HL-60 (cell line): ENCODE measurements at places on chromosomes 11 and 22.

- no peak for DNase-seq
Measured at GRCh38 chr22:40626851-40627250, 9.7 kb downstream of the MRTFA start.

DNA sequence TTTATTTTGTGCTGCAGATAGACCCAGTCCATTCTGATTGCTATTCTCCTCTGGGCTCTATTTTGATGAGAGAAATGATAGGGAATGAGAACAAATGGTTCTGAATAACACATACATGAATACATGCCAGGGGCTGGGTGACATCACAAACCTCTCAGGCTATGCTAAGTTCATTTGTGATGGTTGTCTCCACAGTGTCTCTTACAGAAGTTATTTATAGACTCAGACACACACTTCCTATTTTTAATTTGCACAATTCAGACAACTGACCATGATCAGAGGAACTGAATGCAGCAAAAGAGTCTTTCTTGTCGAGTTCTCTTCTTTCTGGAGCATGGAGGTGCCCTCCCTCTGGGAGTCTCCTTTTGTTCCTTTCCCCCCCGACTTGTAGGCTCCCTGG lies 991.7 kb downstream of the OPCML start:
- peak; percentile 9 for DNase-seq

GRCh38 chr11:28739489-28740280 lies 631.5 kb downstream of the METTL15 start:
- DNase-seq: no peak

GRCh38 chr22:20096574-20097420 lies 16.8 kb downstream of the DGCR8 start:
- no peak for DNase-seq

DNA sequence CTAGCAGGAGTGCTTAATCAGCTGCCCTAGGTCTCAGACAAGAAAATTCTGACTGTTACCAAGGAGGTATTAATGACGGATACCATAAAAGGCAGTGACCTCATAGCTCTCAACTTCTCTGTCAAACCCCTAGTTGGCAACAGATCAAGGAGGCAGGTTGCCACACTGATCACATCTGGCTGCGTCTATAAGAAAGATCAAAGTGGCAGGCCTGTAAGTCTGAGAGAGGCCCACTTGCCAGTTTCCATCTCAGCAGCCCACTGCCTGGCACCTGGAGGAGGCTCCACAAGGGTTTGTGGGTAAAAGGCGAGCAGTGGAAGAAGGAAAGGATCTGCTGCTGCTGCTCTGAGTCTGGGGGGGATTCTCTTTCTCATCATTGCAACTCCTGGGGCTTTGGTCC lies 239.6 kb upstream of the MPPED2 start:
- no peak for DNase-seq

DNA sequence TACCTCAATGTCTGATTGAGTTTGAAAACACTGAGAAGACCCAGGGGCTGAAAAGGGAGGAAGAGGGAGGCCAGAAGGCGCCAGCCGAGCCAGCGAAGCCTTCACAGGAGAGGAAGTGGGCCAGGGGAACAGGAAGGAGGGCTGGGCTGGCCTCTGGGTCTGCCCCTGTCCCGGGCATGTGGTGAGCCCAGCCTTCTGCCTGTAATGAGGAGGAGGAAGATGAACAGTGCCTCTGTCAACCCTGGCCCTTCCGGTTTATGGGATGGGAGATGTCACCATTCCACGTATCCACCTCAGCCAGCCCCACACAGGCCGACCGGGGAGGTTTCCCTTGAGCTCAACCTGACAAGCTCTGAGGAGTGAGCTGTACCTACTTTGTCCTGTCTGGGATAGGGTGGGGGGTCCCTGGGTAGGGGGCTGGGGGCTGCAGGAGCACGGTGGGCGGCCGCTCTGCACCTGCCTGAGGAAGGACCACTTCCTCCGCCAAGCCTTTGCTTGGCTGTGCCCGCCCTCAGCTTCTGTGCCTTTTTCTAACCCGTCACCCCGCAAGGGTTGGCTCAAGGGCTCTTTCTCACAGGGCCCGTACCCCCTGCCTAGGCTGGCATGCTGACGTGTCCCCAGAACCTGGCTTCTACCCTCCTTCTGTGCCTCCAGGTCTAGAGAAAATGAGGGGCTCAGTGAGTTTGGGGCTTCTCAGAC lies 2.0 kb downstream of the PARVG start:
- peak; percentile 96 for DNase-seq

- DNase-seq: no peak
Measured at GRCh38 chr11:21059879-21060278, 390.5 kb downstream of the NELL1 start.

DNA sequence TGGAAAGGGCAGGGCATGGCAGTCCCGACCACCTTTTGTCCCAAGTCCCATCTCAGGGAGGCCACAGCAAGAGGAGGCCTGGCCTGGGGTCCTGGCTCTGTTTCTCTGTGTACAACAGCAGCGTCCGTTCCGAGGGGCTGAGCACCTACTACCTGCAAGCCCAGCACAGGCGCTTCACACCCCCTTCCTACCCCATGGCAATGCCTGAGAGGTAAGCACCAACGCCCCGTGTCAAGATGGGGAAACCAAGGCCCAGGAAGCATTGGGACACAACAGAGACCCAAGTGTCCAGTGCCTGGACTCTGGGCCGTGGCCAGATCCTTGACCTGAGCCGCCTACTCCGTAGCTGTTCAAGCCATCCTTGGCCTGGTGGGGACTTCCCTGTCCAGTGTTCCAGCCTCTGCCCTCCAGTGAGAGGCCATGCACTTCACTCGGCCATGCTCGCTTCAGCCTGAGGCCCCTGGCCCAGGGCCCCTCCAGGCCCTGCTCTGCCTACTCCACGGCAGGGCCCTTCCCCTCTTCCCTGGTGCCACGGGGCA lies 14.3 kb upstream of the TCF20 start:
- no peak for DNase-seq

GRCh38 chr22:24432059-24432853 lies 4.9 kb downstream of the ADORA2A start:
- DNase-seq: no peak

- no peak for DNase-seq
Measured at GRCh38 chr11:22193348-22194051, 615 bp downstream of the ANO5 start.

- DNase-seq: no peak
Measured at GRCh38 chr11:117855186-117855845, 21.1 kb downstream of the FXYD6 start.

DNA sequence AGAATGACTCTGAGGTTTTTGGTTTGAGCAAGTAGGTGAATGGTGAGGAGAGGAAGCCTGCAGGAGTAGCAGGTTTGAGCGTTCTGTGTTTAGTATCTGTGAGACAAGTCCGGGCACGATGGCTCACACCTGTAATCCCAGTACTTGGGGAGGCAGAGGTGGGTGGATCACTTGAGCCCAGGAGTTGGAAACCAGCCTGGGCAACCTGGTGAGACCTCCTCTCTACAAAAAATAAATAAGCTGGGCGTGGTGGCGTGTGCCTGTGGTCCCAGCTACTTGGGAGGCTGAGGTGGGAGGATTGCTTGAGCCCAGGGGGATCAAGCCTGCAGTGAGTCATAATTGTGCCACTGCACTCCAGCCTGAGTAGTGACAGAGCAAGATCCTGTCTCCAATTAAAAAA lies 9.7 kb upstream of the CENATAC start:
- DNase-seq: no peak

GRCh38 chr11:75063741-75064314 lies 32.8 kb downstream of the OR2AT4 start:
- no peak for DNase-seq

DNA sequence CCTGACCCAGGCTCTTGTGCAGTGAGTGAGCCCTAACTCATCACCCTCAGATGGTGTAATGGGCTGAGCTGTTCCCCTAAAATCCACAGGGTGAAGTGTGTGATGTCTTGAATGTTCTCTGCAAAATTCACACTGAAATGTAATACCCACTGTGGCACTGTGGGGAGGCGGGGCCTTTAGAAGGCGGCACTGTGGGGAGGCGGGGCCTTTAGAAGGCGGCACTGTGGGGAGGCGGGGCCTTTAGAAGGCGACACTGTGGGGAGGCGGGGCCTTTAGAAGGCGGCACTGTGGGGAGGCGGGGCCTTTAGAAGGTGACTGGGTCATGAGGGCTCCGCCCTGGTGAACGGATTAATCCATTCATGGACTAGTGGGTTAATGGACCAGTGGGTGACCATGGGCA lies 33.0 kb downstream of the CHID1 start:
- peak; percentile 16 for DNase-seq

DNA sequence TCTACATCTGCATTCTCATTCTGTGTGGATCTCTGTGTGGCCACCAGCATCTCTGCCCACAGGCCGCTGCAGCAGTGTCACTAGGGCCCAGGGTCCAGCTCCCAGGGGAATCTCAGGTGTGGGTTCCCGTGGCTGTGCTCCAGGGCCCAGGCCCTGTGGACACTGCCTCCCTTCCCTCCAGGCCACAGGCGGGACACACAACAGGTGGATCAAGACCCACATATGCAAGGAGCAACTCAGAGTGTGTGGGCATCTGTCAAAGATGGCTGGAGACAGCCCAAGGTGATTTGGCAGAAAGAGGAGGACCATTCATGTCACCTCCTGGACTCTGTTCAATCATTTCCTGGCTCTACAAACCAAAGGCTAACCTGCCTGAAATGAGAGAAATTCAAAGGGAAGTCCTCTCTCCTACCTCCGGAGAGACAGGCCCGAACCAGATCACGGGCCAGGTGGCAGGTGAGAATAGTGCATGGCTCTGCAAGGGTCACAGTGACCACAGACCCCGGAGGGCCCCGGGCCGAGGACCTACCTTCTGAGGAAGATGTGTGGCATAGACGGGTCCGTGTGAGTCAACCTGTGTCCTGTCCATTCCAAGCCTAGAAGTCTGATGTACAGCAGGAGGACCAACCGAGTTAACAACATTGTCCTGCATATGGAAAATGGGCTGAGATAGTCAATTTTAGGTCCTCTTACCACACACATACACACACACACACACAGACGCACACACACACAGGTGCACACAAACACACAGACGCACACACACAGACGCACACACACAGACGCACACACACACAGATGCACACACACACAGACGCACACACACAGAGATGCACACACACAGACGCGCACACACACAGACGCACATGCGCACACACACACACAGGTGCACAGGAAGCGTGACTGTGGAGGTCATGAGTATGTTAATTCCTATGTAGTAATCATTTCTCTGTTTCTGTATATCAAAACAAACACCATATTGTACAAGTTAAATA lies 1068.5 kb downstream of the BRD1 start:
- no peak for DNase-seq

- DNase-seq: no peak
Measured at GRCh38 chr22:39999144-39999757, 4.5 kb downstream of the FAM83F start.

DNA sequence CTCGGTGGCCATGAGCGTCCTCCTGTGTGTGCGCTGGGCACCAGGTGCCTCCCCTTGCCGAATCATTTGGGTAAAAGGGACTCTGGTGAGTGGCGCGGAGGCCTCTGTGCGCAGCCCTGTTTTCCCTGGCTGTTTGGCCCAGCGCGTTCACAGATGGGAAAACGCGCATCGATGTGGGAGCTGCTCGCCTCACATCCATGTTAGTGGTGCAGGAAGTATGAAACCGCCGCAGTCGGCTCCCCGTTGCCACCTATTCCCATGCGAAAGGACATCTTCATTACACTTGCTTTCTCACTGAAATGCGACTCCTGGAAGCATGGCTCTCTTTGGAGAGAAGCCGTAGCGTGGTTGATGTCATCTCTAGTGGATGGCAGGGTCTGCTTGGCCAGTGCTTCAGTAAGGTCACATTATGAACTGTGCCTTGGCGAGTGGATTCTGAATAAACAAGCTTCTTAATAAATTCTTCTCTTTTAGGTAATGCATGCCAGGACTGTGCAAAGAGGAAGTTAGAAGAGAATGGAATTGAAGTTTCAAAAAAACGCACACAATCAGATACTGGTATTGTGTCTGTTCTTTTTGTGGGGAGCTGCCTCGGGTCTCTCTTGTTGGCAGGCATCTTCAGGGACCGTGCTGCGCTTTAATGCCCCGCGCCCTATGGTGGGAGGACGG lies 26.3 kb downstream of the FAM118A start:
- DNase-seq: no peak

- DNase-seq: peak; percentile 62
Measured at GRCh38 chr11:8838248-8838647, 72.7 kb upstream of the AKIP1 start.

- DNase-seq: no peak
Measured at GRCh38 chr11:95977534-95978174, 53.7 kb upstream of the MTMR2 start.

DNA sequence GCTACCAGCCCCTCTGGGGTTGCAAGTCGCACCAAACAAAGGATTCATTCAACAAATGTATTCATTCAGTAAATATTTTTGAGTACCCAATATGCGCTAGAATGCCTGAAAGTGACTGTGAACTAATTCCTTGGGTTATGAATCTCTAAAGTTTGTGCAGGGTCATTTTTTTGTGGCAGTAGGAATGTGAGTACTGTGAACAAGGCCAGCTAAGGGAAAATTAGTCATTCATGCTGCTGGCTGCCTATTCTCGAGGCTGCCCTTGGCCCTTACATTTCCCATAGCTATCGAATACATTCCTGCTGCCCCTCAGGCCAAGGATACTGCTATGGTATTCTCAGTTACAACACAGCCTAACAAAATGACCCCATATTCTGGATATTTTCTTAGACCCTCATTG lies 141.6 kb downstream of the TRPC6 start:
- no peak for DNase-seq

DNA sequence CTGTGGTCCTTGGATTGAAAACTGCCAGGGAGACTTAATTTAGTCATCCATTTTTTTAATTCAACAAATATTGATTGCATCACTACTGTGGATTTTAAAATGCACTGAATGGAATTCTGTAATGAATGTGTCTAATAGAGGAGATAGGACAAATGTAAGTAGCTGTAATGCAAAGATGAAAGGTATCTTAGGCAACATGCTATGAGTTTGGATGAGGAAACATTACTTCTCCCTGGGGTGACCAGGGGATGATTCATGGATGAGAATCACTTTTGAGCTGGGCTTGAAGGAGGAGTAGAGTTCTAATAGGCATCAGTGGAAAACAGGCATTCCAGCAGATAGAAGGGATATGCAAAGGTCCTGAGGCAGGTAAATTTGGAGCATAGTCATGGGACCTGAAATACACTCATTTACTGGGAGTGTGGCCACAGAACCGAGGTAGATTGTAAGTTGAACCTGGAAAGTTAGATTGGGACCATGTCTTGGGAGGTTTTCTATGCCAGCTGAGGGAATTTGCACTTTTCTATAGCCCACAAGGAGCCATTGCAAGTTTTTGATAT lies 43.4 kb downstream of the PKNOX2 start:
- DNase-seq: no peak

- no peak for DNase-seq
Measured at GRCh38 chr11:109229682-109230081, 192.3 kb upstream of the C11orf87 start.

DNA sequence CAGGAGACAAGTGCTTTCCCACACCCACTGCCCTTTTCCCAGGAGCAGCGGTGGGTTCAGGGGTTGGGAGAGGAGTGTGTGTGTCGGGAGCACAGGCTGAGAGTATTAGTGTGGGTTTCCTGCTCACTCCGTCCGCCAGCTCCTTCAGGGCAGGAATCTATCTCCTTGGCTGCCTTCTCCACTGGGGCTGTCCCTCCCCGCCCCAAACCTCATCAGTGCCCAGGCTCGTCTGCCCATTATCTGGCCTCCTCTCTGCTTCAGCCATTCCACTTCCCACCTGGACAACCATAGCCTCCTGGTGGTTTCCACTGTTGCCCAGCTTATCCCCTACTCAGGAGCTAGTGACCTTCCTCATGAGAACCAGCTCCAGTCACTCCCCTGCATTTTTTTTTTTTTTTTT lies 19.9 kb downstream of the ASPHD2 start:
- no peak for DNase-seq

GRCh38 chr11:35798423-35798822 lies 135.8 kb downstream of the TRIM44 start:
- no peak for DNase-seq

GRCh38 chr11:124190298-124191139 lies 7.4 kb downstream of the OR10D3 start:
- no peak for DNase-seq
